Erythroblast (primary cell): ENCODE measurements at places on chromosomes 16 and 17.

DNA sequence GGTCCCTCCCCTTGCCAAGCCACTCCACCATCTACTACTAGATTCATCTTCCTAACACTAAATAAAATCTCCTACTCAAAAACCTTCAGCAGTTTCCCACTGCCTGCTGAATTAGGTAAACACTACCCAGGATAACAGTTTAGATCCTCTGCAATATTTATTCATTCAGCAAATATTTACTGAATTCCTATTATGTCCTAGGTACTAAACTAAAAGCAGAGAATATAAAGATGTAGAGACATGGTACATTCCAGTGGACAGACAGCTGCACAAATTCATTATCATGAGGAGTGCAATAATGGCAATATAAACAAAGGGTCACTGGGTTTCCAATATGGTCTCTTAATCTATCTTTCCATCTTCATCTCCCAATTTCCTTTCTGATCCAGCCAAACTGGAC lies 30.7 kb upstream of the HOXB13 start:
- DNase-seq = no peak

DNA sequence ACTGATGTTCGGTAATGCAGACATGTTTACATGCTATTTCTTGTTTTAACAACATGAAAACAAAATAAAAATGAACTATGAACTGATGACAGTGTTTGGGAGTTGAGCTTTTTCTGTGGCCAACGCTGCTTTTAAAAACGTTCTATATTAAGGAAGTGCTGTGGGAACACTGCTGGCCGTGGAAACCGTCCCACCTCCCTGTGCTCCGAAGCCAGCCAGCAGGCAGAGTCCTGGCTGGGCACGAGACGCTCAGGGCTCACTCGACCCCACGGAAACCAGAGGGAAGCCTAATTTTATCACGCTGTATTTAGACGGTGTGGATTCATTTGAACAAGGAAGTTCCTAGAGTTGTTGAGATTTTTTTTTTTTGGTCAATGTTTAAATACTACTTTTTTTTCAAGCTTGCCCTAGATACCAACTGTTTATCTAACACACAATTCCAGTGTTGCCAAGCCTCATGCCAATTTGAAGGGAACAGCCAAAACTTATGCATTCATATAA lies 25.8 kb downstream of the ADCY9 start:
- DNase-seq = no peak

DNA sequence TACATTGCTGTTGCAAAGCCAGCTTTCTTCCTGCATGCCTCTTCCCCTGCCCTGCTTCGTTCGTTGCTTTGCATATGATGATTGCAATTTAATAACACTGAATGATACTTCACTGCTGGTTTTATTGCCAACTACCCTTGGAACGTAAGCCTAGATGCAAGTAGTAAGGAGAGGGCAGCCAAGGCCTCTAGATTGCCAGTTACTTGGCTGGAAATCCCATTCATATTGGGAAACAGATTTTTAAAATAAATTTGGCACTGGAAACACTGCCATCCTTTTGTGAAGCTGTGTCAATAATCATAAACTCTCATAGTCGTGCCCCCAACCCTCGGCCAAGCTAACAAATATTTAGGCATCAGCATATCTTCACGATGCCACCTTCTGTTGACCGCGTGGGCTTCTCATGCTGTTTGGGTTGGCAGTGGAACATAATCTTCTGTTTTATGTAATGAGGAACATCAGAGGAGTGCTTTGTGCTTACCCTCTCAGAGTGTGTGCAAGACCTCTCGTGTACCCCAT lies 86.5 kb downstream of the MAP2K6 start:
- no peak for DNase-seq

DNA sequence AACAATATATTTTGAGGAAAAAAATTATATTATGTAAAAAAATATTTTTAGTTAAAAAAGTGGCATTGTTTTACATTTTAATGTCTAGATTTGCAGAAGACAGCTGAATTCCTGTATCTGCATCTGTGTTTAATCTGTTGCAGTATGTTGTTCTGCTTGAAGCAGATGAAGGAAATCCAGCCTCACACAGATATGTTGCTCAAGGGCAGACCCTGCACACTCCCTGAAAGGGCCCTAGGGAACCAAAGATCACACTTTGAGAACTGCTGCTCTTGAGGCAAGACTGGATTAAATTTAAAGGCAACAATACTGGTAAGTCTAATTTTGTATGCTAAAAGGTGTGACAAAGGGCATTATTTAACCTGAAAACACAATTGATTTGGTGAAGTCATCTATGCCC lies 16.4 kb upstream of the SLC6A4 start:
- DNase-seq = no peak

GRCh38 chr16:70795296-70795912 lies 5.6 kb downstream of the VAC14 start:
- no peak for DNase-seq

DNA sequence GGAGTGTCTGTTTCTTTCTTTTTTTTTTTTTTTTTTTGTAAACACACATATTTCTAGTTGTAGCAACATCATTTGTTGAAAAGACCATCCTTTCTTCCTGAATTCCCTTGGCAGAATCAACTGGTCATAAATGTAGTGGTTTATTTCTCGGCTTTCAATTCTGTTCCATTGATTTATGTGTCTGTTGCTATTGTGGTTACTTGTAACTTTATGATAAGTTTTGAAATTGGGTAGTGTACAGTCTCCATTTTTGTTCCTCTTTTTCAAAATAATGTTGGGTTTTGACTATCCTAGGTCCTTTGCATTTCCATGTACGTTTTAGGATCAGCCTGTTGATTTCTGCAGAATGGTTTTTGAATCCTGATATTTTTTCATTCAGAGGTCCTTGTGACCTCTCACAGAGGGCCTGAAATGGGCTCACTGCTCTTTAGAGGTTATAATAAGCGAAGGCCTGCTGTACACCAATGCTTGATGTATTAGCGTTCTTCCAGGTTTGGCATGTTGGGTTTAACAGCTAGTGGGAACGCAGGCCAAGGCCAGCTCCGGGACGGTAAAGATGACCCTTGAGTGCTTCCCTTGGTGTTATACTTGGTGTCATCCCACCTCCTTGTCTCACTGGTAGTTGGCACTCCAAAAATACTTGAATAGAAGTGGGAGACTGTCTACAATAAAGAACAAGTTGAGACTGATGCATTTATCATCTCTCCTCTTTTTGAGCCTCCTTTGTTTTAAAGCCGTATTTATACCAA lies 43.8 kb downstream of the ZNRF1 start:
- no peak for DNase-seq
